ENCODE measurements at places on chromosomes 1 and 21.

- no peak for DNase-seq
Measured at GRCh38 chr1:12450090-12450755, 167.8 kb downstream of the DHRS3 start.

GRCh38 chr1:221449801-221450470, 292.0 kb downstream of the DUSP10 start:
- no peak for DNase-seq

- DNase-seq = no peak
Measured at GRCh38 chr1:167206166-167206835, 14.4 kb upstream of the POU2F1 start.

DNA sequence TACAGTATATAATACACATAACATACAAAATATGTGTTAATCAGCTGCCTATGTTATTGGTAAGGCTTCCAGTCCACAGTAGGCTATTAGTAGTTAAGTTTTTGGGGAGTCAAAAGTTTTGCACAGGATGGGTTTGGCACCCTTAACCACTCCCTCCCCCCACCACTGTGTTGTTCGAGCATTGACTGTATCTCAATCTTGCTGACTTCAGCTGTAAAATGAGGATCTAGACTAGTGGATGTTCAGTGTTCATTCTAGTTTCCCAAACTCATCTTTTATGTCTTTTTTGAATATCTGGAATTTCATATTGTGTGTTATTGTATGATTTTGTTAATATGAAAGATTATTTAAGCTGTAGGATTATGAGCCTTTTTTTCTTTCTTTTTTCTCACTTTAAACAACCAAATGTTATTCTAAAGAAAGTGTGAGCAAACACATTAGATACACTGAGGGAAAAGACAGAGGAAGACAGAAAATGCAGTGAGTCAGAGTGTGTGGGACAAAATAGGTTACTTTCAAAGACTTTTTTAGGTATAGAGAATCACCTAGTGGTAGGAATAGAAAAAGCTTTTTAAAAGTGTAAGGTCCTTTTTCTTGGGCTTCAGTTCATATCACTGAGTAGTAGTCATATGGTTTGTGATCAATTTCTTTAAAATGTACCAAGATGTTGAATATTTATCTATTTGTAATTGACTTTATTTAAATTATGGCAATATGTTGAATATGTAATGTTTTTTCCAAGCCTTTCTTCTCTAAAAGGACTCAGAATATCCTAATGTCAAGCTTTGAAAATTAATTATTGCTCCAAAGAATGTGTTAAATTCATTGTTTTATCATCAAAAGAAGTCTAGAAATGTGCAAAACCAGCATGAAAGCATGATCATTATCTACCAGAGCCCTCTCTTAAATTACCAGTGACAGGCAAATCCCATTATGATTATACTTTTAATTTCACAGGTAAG, 17.9 kb upstream of the CENPF start:
- DNase-seq = no peak

GRCh38 chr1:47569681-47570470, 132.0 kb downstream of the FOXD2 start:
- no peak for DNase-seq

Measured in GM13977 (cell line).